NAMALWA (cell line): ENCODE measurements at places on chromosomes 7 and 10.

DNA sequence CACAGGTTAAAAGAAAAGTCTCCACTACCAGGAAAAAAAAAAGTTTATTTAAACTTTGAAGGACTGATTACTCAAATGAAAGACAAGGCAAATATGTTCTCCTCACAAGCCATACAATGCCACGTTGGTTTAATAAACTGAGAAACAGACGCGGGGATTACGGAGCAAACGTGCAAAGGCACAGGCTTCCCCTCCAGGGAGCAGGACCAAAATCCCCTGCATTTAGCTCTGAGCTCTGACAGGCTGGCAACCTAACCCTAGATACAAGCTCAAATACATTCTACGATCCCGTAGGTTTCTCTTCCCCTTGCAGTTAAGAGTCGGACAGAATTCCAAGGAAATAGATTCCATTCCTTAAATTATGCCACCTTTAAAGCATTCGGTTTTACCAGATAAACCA, 7.7 kb upstream of the GRB10 start:
- no peak for DNase-seq

DNA sequence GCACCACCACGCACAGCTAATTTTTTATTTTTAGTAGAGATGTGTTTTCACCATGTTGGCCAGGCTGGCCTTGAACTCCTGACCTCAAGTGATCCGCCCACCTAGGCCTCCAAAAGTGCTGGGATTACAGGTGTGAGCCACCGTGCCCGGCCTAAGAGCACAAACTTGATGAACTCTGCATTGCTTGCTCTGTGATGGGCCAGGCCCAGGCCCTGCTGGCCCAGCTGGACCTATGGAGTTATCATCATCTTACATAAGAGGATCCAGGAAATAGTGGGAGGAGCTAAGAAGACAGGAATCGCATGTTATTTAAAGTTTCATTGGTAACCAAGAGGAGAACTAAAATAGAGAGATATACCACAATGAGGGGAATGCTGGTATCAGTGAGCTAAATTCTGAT, 86.9 kb downstream of the DAGLB start:
- DNase-seq = no peak

DNA sequence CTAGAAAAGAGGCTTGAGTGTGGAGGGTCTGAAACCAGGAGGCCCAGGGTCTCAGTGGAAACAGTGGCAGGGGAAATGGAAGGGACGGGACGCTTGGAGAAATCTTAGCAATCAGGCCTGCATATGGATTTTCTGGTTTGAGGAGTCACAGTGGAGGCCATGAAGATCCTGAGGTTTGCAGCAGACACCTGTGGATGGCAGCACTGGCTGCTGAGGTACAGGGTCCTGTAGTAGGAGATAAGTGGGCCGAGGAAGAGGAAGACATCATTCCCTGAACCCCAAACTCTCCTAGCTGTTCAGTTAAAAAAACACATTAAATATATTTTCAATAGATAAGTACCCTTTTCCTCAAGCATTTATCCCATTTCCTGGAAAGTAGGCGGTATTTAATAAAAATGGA, 208.8 kb upstream of the IGFBP3 start:
- DNase-seq = no peak

- no peak for DNase-seq
Measured at GRCh38 chr10:130440494-130440893, 304.3 kb downstream of the GLRX3 start.

- no peak for DNase-seq
Measured at GRCh38 chr10:14415676-14416307, 85.1 kb upstream of the FRMD4A start.

DNA sequence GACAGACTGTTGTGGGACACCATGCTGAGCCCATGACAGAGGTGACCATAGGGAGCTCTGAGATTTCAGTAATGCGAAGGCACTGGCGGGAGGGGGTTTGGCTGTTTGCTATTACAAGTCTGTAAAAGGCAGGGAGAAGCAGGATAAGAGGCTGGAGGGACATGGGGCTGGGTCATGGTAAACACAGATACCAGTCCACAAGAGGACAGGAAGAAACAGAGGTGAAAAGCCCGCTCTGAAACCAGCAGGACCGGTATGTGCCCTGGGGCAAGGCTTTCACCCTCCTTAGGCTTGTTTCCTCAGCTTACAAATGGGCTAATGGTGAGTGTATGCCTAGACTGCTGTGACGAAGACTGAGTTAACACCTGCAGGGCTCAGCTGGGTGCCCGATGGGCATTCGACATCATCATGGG, 34.1 kb downstream of the ANXA11 start:
- DNase-seq = no peak

- DNase-seq = peak; percentile 85
Measured at GRCh38 chr10:100997360-100998182, 2.0 kb upstream of the LZTS2 start.

GRCh38 chr10:71023704-71024283, 135.4 kb upstream of the PCBD1 start:
- no peak for DNase-seq

DNA sequence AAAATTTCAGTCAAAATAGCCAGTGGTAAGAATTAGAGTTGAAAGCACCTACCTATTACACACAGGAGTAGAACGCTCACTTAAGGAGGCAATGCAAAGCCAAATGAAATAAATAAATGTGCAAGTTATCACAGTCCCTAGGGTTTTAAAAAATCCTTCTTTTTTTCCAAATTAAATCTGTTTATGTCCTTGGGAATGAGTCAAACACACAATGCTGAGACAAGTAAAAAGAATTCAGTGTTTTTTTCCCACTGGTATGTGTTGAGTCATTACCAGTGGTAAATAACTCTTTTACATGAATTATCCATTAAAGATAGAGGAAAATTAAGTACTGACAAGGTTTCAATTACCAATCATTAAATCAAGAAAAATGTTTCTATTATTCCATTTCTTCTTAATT, 438.6 kb downstream of the TNS3 start:
- no peak for DNase-seq

GRCh38 chr7:17948526-17949238, 8.4 kb upstream of the SNX13 start:
- no peak for DNase-seq

DNA sequence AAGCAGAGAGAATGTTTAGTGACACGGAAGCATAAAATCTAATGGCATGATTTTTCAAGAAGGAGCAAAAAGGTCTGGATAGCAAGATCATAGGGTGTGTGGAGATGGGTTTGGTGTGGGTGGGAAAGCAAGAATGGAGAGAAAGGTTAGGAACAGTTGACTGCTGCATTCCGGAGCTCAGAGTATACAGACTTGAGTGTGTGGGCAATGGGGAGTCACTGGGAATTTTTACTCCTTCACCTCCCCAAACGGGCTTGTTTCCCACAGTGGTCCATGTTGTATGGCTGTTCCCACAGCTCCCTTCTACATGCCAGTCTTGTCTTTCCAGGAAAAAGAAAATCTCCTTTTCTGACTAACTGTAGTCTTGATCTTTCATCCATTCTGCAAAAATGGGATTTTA, 122.1 kb downstream of the CDK6 start:
- DNase-seq = no peak

DNA sequence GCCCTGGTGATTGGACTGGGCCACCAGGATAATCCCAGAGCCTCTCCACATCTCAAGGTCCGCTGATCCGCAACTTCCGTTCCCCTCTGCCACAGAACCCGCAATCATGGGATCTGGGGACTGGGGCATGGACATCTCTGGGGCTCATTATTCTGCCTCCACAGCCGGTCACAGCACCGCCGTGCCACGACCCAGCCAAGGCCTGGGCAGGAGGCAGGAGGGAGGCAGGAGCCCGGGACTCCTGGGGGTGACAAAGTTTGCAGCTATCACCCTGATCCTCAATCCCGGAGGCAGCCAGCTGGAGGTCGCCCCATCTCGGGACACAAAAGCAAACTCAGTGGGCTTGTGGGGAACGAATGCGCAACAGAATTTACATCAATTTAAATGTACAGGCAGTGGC, 42.9 kb upstream of the TNRC18 start:
- DNase-seq = no peak

DNA sequence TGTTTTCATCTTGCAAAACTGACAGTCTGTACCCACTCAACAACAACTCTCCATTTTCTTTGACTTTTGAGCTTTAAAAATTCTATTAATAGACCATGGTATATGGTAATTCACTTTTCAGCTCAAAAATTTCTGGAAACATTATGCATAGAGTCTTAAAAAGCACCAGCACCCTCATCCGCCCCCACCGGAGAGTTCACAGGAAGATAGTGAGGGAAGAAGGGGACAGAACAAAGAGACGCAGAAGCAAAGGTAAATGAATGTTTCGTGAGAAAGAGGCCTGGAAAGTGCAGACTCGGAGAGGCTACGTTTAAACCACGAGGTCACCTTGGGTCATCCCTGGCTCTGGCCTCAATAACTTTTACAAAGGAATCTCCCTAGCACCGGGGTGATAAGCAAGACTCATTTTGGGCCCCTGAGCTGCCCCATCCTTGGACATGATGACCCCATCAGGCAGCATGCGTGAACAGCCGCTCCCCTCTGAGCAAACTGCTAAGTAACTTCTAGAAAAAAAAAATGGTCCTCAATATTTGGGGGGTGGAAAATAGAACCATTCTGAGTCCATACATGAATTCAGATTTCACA, 96.3 kb downstream of the CPXM2 start:
- no peak for DNase-seq

DNA sequence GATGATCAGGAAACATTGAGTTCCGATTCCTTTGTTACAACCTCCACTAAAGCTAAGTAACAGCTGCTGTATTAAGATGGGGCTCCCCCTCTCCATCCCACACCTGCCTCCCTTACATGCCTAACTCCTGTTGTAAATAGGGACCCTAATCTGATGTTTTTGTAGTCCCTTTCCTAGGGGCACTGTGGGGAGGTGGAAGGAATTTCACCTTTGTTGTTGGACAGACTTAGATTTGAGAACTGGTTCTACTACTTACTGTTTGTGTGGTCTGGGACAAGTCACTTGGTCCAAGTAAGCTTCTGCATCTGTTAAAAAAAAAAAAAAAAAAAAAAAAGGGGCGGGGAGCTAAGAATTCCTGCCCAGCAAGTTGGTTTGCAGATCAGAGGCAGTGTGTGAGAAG, 42.6 kb downstream of the KIAA1217 start:
- DNase-seq = no peak

GRCh38 chr7:114784746-114785145, 137.1 kb upstream of the MDFIC start:
- DNase-seq = no peak

- no peak for DNase-seq
Measured at GRCh38 chr10:11379771-11380170, 231.7 kb downstream of the USP6NL start.

DNA sequence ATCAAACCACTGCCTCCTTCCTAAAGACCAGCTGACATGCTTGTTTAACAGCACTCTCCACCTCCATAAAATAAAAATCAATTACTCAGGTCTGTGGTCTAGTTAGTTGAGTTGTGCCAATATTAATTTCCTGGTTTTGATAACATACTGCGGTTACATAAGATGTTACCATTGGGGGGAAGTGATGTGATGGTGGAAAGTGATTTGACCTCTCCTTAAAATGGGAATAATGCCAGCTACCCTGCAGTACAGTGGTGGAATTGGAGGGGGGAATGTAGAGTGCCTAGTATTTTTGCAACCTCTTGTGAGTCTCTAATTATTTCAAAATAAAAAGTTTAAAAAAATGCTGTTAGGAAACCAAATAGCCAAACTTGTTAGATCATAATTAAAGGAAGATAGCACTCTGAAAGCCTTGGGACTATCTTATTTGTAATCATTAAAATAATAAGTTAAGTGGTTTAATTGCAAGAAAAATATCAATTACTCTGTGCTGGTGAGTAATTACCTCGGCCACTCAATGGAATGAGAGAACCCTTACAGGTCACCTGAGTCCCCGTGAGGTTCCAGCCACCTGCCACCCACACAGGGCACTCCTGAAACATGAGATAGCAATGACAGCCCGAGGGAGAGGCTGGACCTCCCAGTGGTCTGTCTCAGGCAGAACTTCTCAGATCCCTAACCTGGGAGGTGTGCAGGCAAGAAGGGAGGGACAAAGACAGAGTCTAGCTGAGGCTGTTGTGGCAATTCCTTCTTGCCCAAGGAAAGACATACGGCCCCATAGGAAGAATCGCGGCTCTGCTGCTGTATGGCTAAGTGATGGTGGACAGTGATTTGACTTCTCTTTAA, 94.1 kb downstream of the SH3PXD2A start:
- DNase-seq = no peak

GRCh38 chr10:14758994-14759664, 15.6 kb downstream of the FAM107B start:
- DNase-seq = peak; percentile 74

DNA sequence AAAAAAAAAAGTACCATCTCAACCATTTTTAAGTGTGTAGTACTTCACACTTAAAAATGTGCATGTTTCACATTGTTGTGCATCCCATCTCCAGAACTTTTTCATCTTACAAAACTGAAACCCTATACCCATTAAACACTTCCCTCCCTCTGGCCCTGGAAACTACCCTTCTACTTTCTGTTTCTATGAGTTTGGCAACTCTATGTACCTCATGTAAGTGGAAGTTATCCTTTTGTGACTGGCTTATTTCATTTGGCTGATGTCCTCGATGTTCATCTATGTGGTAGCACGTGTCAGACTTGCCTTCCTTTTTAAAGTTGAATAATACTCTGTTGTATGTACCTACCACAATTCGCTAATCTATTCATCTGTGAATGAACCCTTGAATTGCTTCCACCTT, 12.2 kb downstream of the KCNMA1 start:
- no peak for DNase-seq

DNA sequence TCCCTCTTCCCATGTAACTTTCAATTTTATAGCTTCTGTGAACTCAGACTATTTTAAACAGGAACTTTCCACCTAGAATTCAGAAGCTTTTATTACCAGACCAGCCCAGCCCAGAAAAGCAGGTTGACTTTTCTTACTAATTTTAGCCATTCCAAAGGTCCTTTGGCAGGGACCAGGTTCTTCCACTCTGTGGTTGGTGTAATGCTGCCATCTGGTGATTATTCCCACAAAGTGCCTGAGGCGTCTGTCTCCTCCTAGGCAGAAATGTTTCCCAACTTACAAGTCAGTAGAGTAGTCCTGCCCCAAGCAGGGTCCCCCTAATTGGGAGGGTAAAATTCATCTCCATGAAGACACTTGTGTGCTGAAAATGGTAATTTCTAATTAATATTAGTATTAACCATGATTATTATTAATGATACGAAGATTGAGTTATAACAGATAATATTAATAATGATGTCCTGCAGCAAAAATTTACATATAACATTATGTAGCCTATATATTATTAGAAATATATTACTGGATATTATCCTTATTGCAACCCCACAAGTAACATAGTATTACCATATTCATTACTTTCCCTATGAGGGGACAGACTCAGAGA, 53.0 kb upstream of the PPP1R17 start:
- peak; percentile 42 for DNase-seq

DNA sequence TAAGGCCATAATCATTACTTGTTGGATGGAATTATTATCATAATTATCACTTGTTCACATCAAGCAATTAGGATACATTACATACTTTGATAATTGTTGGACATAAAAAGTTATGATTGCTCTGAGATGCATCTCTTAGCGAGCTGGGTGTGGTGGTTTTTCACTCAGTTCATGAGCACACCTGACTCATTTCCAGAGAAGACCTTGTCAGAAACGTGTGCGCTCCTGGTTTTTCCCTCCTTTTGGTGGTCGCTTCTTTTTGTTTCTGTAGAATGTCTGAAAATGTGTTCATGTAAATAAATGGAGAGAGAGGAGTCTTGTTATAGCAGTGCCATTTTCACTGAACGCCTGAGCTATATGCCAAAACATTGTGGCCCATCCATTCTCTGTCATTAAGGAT, 141.3 kb downstream of the PAXIP1 start:
- DNase-seq = no peak
